CD4-positive, alpha-beta T cell (primary cell): ENCODE measurements at places on chromosomes 3 and 15.

DNA sequence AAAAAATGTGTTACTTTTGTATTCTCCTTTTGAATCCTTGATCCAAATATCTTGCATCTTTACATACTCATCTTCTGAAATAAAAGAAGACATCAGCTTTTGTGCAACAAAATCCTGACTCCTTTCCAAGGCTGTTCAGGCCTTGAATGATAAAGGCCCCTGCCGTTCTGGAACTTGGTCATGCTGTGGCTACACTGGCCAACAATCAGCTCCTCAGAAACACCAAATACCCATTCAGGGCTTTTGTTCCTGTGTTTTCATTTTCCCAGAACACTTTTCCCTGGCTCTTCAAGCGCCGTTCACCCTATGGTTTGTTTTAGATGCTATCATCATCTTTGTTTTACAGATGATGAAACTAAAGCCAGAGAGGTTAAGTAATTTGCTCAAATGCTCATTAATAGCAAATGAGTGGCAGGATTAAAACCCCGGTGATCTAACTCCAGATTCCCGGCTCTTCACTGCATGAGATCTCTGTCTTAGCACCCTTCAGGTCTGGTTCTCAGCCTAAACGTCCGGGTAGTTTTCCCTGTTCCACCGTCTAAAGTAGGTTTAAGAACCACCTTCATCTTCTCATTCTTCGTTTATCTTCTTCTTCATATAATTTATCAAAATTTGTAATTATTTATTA is 58.3 kb downstream of the EPHA3 start:
- no peaks in the 10 kb centered on the region for H3K27me3 ChIP-seq
- H3K4me1 ChIP-seq = no peaks in the 10 kb centered on the region
- H3K4me3 ChIP-seq = no peak overlapping the region
- H3K27ac ChIP-seq = no peak overlapping the region
- H3K36me3 ChIP-seq = no peaks in the 10 kb centered on the region

- H3K4me1 ChIP-seq = peaks cover 7% of the 10 kb centered on the region
- no peaks in the 10 kb centered on the region for H3K27me3 ChIP-seq
- DNase-seq = no peak
- H3K36me3 ChIP-seq = peaks cover 2% of the 10 kb centered on the region
- no peak overlapping the region for H3K27ac ChIP-seq
Observed at GRCh38 chr15:40424483-40425115, 16.2 kb upstream of the BAHD1 start.

DNA sequence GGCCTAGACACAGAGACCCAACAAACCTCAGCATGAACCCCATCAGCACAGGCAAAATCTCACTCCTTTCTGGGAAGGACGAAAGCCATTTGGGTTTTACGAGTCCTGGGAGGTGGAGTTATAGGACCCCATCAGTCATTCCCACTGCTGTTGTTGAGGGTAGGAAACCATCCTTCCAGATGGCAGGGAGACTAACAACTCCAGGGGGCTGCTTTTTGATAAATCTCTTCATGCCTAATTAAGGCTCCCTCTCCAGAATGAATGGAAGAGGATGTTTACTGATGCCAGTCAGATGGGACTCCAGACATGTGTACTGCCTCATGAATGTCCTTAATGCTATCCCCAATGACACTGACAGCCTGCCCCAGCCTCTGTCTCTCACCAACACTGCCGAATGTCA is 75.3 kb downstream of the ST8SIA2 start:
- no peak overlapping the region for H3K27ac ChIP-seq
- H3K27me3 ChIP-seq = peaks cover under 1% of the 10 kb centered on the region
- no peak for DNase-seq
- H3K36me3 ChIP-seq = no peaks in the 10 kb centered on the region
- no peaks in the 10 kb centered on the region for H3K4me1 ChIP-seq

DNA sequence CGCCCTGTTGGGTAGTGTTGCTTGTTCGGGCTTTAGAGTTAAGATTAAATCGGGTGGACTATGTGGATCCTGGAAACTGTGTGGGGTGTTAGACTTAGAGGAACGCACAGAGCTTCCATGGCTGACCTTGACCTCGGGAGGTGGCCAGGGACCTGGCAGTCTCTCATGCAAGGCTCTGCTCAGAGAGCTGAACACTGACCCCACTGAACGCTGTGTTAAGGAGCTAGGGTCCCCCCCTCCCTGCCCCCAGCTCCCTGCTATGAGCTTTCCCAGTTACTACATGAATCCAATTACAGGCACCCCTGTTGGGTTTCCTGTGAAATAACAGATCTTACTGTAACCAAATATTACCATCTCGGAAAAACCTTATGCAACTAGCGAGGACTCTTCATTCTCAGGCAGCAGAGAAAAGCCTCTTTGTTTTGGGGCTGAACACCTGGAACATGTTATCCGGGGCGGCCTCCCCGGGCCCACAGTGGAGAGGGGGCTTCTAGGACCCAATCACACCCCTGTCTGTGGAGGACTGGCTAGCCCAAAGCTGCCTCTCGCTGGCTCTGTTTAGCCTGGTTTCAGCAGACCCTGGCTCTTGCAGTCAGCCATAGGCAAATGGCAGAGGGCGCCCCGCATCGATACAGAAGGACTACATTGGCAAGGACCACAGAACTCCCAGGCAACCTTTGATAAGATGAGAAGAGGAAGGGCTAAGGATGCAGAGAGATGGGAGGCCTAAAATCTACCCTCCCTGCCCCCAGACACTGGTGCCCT is 25.8 kb upstream of the ALDH1A3 start:
- H3K4me3 ChIP-seq = no peak overlapping the region
- no peak overlapping the region for H3K27ac ChIP-seq
- peaks cover 11% of the 10 kb centered on the region for H3K4me1 ChIP-seq

DNA sequence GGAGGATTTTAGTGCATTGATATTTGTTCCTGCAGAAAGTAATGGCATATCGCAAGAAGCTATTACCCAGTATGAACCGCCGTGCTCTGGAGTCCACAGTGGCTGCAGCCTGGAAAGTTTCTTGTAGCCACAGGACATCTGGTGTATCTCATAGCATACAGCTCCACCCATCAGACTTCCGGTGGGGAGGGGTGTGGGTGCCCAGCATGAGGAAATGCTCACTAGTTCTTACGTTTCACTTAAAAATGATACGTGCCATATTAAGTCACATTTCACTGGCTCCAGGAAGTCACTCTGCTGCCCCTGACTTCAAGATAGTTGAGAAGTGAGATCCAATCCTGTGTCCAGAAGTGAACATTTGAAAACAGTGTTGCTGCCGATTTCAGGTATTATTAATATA is 990.4 kb downstream of the GBE1 start:
- H3K36me3 ChIP-seq = no peaks in the 10 kb centered on the region
- no peak for DNase-seq
- H3K27me3 ChIP-seq = no peaks in the 10 kb centered on the region

- no peak overlapping the region for H3K27ac ChIP-seq
- no peak overlapping the region for H3K4me3 ChIP-seq
- DNase-seq = no peak
- H3K4me1 ChIP-seq = no peaks in the 10 kb centered on the region
- H3K27me3 ChIP-seq = no peaks in the 10 kb centered on the region
Observed at GRCh38 chr3:161598639-161599038, 102.0 kb downstream of the OTOL1 start.

DNA sequence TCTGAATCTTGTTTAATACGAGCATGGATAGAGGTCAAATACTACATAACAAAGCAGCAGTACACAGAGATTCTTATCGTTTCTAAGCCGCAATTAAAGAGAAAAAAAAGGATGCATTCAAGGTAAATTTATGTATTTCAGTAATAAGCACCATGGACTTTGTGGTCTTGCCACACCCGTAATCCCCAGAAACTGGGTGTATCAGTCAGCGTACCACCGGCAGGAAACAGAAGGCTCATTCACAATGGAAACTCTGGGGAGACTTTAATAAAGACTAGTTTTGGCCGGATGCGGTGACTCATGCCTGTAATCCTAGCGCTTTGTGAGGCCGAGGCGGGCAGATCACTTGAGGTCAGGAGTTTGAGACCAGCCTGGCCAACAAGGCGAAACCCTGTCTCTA is 81.9 kb upstream of the ZNF280D start:
- H3K4me1 ChIP-seq = peaks cover 4% of the 10 kb centered on the region

GRCh38 chr15:35775471-35775870 is 229.5 kb upstream of the DPH6 start:
- no peaks in the 10 kb centered on the region for H3K36me3 ChIP-seq
- DNase-seq = no peak
- no peaks in the 10 kb centered on the region for H3K4me1 ChIP-seq

- no peaks in the 10 kb centered on the region for H3K4me1 ChIP-seq
- H3K4me3 ChIP-seq = no peak overlapping the region
- no peak for DNase-seq
- no peaks in the 10 kb centered on the region for H3K27me3 ChIP-seq
- no peaks in the 10 kb centered on the region for H3K36me3 ChIP-seq
Observed at GRCh38 chr3:130260918-130261317, 84.6 kb upstream of the COL6A5 start.

- H3K4me3 ChIP-seq = no peak overlapping the region
- no peaks in the 10 kb centered on the region for H3K36me3 ChIP-seq
- no peaks in the 10 kb centered on the region for H3K27me3 ChIP-seq
- DNase-seq = no peak
- no peaks in the 10 kb centered on the region for H3K4me1 ChIP-seq
- H3K27ac ChIP-seq = no peak overlapping the region
Observed at GRCh38 chr3:19159966-19160635, 11.8 kb downstream of the KCNH8 start.

GRCh38 chr15:71691458-71692417 is 118.6 kb upstream of the NR2E3 start:
- no peaks in the 10 kb centered on the region for H3K36me3 ChIP-seq
- DNase-seq = no peak
- no peak overlapping the region for H3K27ac ChIP-seq

- no peaks in the 10 kb centered on the region for H3K27me3 ChIP-seq
- DNase-seq = no peak
- peaks cover 27% of the 10 kb centered on the region for H3K4me1 ChIP-seq
- H3K36me3 ChIP-seq = peaks cover 18% of the 10 kb centered on the region
Observed at GRCh38 chr3:129399895-129400357, 28.5 kb downstream of the EFCAB12 start.

DNA sequence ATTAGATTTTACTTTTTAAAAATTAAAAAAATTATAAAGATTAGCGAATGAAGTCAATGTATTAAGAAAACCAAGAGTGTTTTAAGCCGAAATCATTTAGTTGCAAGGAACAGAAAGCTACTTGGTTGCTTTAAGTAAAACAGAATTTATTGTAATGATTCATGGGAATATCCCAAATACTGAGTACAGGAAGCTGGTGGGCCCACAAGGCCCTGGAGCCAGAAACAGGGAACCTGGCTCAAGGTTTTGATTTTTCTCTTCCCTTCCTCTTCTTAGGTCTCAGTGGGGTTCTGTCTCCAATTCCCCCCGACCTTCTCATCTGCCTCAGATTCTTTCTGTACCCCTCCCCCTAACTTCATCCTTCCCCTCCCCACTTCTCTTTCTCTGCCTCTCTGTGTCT is 229.0 kb downstream of the TLE3 start:
- DNase-seq = no peak
- no peaks in the 10 kb centered on the region for H3K4me1 ChIP-seq
- no peaks in the 10 kb centered on the region for H3K36me3 ChIP-seq
- no peaks in the 10 kb centered on the region for H3K27me3 ChIP-seq
